Body of pancreas (tissue), 4 donors: ENCODE measurements at places on chromosomes 5 and 9.

DNA sequence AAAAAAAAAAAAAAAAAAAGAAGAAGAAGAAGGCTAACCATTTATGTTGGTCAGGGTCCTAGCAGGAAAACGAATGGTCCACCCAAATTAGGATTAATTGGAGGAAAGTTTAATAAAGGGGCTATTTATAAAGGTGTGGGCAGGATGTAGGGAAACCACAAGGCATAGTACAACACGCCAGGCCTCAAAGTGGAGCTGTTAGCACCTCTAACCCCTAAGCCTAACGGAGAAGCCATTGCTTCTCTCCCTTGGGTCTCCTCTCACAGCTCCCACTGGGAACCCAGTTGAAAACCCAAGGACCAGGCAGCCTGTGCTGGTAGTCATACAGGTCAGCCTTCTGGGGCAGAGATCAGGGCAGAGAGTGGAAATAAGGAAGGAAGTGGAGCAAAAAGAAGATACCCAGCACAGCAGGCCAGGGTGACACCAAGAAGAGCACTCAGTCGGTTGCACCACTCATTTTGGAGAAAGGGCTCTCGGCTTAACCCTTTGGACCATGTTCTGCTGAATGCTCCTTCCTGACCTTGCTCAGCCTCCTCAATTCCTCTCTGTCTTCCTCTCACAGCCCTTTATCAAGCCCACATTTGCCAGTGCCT lies 8.8 kb upstream of the GLIPR2 start:
- no peak overlapping the region for H3K4me3 ChIP-seq
- no peaks in the 10 kb centered on the region for H3K27me3 ChIP-seq
- peak; percentile 45 for DNase-seq

DNA sequence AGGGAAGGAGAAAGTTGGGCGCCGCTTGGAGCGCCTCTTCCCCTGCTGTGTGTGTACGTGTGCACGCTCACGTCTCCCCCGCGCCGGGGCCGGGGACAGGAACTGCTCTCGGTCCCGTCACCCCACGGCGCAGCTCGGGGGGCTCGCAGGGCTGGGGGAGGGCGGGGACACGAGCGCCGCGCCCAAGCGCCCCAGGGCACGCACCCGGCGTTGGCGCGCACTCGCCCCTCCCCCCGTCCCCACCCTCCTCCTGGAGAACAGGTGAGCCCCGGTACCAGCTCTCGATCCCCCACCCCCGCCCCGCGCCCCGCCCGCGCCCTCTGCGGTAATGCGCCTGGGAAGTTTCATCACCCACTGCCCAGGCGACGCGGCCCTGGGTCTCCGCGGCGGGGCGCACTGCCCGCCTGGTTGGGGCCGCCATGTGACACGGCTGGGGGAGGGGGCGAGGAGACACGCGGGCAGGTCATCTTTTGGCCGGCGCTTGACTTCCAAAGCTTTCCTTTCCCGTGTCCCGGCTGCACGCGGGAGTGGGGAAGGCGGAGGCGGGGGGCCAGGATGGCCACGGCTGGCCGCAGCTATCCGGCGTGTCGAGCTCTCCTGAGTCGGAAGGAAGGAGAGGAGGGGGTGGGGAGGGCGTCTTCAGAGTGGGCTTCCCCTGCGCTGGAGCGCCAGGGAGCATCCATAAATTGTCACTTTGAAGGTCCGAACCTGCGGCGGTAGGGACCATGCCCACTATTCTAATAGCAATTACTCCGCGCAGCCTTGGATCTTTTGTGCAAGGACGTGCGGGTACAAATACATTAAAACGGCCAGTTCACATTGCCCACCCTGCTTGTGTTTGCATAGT lies 1.5 kb upstream of the STC2 start:
- peak; percentile 57 for DNase-seq
- H3K36me3 ChIP-seq, result no peaks in the 10 kb centered on the region
- peaks cover 52% of the 10 kb centered on the region for H3K4me1 ChIP-seq
- no peaks in the 10 kb centered on the region for H3K27me3 ChIP-seq

- no peak for DNase-seq
- H3K4me1 ChIP-seq, result no peaks in the 10 kb centered on the region
- no peak overlapping the region for H3K4me3 ChIP-seq
- no peak overlapping the region for H3K27ac ChIP-seq
These were observed 919.4 kb downstream of the TLE4 start for GRCh38 chr9:80491086-80491696.

DNA sequence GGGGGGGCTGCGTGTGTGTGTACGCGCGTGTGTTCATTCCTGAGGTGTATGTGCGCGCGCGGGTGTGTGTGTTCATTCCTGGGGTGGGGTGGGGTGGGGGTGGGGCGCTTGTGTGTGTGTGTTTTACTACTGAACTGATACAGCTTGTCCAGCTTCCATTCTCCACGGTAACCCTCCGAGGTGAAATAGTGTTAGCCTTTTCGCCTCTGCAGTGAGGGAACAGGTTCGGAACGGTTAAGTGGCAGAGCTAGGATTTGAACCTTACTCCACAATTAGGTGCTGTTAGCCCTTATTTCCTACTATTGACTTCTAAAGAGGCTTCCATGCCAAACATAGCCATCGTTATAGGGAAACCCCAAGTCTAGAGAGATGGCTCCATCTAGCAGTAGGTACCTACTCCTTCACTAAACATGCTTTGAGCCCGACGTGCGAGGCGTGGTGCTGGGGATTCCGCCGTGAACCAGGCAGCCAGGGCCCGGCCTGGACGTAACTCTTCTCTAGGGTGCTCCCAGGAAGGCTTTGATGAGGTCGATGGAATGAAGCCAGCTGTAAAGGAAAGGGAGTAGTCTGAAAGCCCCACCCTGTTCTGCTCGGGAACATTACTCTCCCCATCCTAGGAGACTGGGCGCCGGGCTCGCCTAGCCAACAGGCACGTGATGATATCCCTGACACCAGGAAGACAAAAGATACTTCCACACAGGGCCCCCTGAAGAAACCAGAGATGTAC lies 782 bp upstream of the SKP1 start:
- H3K4me1 ChIP-seq, result peaks cover 28% of the 10 kb centered on the region
- peak overlapping the region; percentile 100 for H3K27ac ChIP-seq
- H3K36me3 ChIP-seq, result peaks cover 6% of the 10 kb centered on the region
- peak; percentile 30 for DNase-seq
- no peaks in the 10 kb centered on the region for H3K27me3 ChIP-seq

GRCh38 chr9:93893899-93894690 lies 61.1 kb downstream of the BARX1 start:
- no peaks in the 10 kb centered on the region for H3K27me3 ChIP-seq
- H3K4me1 ChIP-seq, result peaks cover 35% of the 10 kb centered on the region
- H3K4me3 ChIP-seq, result no peak overlapping the region
- peak; percentile 94 for DNase-seq

GRCh38 chr9:118567861-118568260 lies 801.4 kb downstream of the BRINP1 start:
- no peak for DNase-seq
- H3K27ac ChIP-seq, result no peak overlapping the region
- no peaks in the 10 kb centered on the region for H3K27me3 ChIP-seq
- no peaks in the 10 kb centered on the region for H3K4me1 ChIP-seq
- H3K36me3 ChIP-seq, result no peaks in the 10 kb centered on the region
